Mesendoderm (in vitro differentiated cells): ENCODE measurements at places on chromosomes 5 and 9.

- no peaks in the 10 kb centered on the region for H3K36me3 ChIP-seq
- peak; percentile 21 for DNase-seq
- H3K4me3 ChIP-seq = no peak overlapping the region
- H3K27me3 ChIP-seq = peaks cover 73% of the 10 kb centered on the region
- no peaks in the 10 kb centered on the region for H3K4me1 ChIP-seq
- no peak overlapping the region for H3K27ac ChIP-seq
Observed at GRCh38 chr9:122228191-122228567, 578 bp downstream of the LHX6 start.

GRCh38 chr5:94250985-94251384 is 367.4 kb downstream of the KIAA0825 start:
- no peaks in the 10 kb centered on the region for H3K27me3 ChIP-seq
- H3K4me3 ChIP-seq = no peak overlapping the region
- peak; percentile 44 for DNase-seq

GRCh38 chr9:84827216-84827765 is 157.8 kb downstream of the NTRK2 start:
- H3K4me1 ChIP-seq = peaks cover 5% of the 10 kb centered on the region
- H3K27ac ChIP-seq = no peak overlapping the region
- H3K36me3 ChIP-seq = no peaks in the 10 kb centered on the region
- H3K4me3 ChIP-seq = no peak overlapping the region

- H3K4me3 ChIP-seq = no peak overlapping the region
- DNase-seq = no peak
- no peak overlapping the region for H3K27ac ChIP-seq
- no peaks in the 10 kb centered on the region for H3K27me3 ChIP-seq
Observed at GRCh38 chr5:113278976-113279375, 155.8 kb downstream of the TSSK1B start.

- H3K4me3 ChIP-seq = peak overlapping the region; percentile 97
- no peak overlapping the region for H3K27ac ChIP-seq
- peaks cover 2% of the 10 kb centered on the region for H3K4me1 ChIP-seq
- no peaks in the 10 kb centered on the region for H3K36me3 ChIP-seq
Observed at GRCh38 chr5:157857816-157858526, 974 bp downstream of the CLINT1 start.

DNA sequence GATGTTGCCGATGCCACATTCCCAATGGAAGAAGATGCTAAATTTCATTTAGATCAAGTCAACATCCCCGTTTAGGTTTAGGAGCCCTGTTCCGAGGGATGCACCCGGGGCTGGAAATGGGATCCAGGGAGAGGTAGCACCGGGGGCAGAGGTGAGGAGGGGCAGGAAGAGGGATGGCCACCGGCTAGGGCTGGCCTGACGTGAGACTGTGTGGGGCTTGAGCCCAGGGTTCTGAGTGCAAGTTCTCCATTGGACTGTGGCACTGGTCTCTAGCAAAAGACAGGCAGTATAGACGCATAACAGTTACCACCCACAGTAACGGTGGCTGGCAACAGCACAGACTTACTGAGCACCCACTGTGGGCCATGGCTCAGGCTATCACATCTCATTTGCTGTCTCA is 209.0 kb upstream of the MVB12B start:
- H3K27ac ChIP-seq = no peak overlapping the region
- H3K36me3 ChIP-seq = no peaks in the 10 kb centered on the region
- DNase-seq = no peak
- no peaks in the 10 kb centered on the region for H3K27me3 ChIP-seq

DNA sequence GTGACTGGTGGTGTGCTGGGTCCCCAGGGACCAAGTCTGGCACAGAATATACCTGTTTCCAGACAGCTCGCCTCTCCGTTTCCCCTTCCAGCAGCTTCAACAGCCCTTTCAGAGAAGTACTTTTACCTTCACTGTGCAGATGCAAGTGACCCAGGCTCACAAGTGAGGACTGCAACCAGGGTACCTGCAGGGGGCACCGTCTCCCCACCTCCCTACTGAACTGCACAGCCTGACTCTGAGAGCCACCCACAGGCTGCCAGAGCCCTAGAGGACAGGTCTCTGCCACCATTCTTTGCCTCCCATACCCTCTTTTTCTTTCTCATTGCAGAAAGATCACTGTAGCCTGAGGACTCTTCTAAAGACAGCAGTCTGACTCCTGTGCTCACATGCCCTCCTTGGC is 15.4 kb downstream of the IL9 start:
- H3K4me3 ChIP-seq = no peak overlapping the region
- peaks cover 12% of the 10 kb centered on the region for H3K4me1 ChIP-seq
- peak; percentile 66 for DNase-seq

DNA sequence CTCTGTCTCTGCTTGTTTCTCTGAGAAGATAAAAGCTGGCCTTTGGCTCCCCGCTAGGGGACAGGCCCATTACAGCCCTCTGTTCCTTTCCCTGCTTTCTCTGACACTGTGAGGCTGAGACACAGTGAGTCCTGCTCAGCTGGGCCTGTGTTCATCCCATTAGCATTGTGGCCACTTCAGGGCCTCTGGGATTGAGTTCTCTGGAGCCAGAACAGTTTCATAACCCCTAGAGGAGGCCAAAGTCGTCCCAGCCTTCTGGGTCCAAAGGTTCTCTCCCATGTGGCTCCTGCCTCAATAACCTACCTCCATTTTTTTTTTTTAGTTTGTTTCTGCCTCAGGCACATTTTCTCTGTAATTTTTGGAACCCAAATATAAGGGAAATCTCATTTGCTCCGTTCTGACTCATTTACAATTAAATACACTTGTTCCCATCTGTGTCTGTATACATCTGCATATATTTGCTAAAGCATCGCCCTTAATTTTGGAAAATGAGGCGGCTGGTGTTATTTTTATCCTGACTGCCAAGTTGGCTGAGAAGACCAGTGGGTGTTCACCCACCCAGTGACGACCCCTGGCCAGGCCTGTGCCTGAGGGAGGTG is 27.3 kb upstream of the CTNNA1 start:
- peak; percentile 66 for DNase-seq
- no peak overlapping the region for H3K4me3 ChIP-seq
- peaks cover 9% of the 10 kb centered on the region for H3K4me1 ChIP-seq
- H3K27me3 ChIP-seq = no peaks in the 10 kb centered on the region
- no peaks in the 10 kb centered on the region for H3K36me3 ChIP-seq
- no peak overlapping the region for H3K27ac ChIP-seq

- H3K36me3 ChIP-seq = no peaks in the 10 kb centered on the region
- no peaks in the 10 kb centered on the region for H3K4me1 ChIP-seq
- H3K27ac ChIP-seq = no peak overlapping the region
Observed at GRCh38 chr5:4275232-4275631, 679.6 kb downstream of the IRX1 start.

GRCh38 chr9:93041108-93041802 is 17.2 kb upstream of the SUSD3 start:
- H3K27me3 ChIP-seq = no peaks in the 10 kb centered on the region
- H3K4me3 ChIP-seq = no peak overlapping the region
- DNase-seq = peak; percentile 49
- H3K36me3 ChIP-seq = no peaks in the 10 kb centered on the region
- no peaks in the 10 kb centered on the region for H3K4me1 ChIP-seq

DNA sequence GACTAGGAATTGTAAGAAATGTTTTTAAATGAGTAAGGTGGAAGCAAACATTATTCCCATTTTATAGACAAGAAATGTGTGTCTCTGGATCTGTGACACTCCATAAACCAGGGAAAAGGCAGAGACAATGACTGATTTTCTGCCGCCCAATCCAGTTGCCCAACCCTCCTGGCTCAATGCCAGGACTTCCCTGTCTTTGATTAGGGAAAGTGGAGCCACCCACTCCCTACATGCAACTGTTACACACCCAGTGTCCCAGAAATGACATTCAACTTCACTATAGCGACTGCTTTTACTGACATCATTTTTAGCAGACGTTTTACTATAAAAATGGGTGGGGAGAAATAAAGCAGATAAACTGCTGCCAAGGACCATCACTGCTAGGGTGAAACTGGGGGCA is 79.7 kb downstream of the THBS4 start:
- DNase-seq = no peak
- peaks cover 7% of the 10 kb centered on the region for H3K4me1 ChIP-seq
- no peak overlapping the region for H3K27ac ChIP-seq
- H3K4me3 ChIP-seq = no peak overlapping the region
- H3K27me3 ChIP-seq = no peaks in the 10 kb centered on the region
- H3K36me3 ChIP-seq = no peaks in the 10 kb centered on the region

DNA sequence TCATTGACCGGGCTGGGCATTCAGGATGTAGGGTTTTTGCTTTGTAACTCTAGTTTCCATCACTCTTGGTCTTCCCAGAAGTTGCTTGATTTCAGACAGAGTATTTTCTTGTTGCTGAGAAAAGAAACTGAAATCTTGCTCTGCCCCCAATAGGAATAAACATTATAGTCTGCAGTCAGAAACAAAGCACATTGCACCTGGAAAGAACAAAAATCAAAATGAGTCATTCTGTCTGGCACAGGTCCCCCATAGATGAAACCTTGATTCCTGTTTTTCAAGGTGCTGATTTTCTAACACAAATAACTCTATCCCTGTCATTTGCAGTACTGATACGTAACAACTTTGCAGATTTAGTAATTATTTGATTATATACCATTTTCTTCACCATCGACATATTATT is 232.1 kb downstream of the FBXO4 start:
- H3K4me3 ChIP-seq = no peak overlapping the region
- H3K4me1 ChIP-seq = peaks cover 2% of the 10 kb centered on the region
- DNase-seq = no peak
- H3K36me3 ChIP-seq = no peaks in the 10 kb centered on the region

DNA sequence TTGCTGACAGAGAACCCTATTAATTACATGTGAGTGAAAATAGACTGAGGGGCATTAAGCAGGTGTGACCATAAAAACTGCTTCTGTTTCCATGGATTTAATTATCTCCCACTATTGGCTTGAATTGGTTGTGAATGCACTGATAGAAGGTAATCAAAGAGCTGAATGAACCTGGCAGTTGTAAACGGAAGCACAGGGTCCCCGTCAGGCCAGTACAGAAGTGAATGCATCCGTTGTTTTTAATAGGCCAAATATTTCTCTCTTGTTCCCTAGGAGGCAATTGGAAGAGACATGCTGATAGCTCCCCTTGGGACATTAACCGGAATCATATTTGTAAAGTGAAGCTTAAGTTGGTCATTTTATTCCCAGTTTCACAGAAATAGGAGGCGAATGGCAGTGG is 147.0 kb downstream of the CAVIN4 start:
- no peak for DNase-seq
- no peak overlapping the region for H3K27ac ChIP-seq
- no peaks in the 10 kb centered on the region for H3K36me3 ChIP-seq
- no peaks in the 10 kb centered on the region for H3K4me1 ChIP-seq
- no peaks in the 10 kb centered on the region for H3K27me3 ChIP-seq
- H3K4me3 ChIP-seq = no peak overlapping the region

DNA sequence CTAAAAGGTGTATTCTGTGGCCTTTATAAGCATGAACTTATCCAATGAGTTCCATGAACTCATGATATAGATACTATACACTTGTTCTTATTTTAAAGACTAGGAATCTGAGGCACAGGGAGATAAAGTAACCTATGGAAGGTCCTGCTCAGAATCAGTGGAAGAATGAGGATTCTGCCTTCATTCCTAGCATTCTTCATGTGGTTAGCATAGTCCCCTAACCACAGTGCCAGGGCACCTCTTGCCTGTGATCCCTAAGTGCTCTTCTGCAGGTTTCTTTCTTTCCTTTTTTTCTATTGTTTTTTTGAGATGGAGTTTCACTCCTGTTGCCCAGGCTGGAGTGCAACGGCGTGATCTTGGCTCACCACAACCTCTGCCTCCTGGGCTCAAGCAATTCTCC is 174.1 kb downstream of the C9orf152 start:
- no peak overlapping the region for H3K4me3 ChIP-seq
- peaks cover 2% of the 10 kb centered on the region for H3K4me1 ChIP-seq
- H3K27me3 ChIP-seq = no peaks in the 10 kb centered on the region

DNA sequence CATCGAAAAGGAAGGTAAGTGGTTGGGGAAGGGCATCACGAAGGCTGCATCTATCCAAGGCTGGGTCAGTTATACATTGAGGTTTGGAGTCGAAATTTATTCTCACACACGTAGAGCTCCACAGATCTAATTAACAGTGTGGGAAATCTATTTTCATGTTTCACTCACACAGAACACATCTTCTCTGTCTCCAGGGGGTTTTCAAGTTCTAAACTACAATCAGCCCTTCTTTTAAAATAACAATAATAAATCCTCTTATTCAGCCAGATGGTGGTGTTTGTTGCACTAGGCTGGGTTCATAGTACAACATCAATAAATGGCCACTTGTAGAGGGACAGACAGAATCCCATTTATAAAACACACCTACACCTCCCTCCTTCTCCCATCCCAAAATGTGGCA is 174.5 kb upstream of the KLF9 start:
- no peak for DNase-seq
- H3K27ac ChIP-seq = no peak overlapping the region
- no peaks in the 10 kb centered on the region for H3K27me3 ChIP-seq
- H3K36me3 ChIP-seq = no peaks in the 10 kb centered on the region

DNA sequence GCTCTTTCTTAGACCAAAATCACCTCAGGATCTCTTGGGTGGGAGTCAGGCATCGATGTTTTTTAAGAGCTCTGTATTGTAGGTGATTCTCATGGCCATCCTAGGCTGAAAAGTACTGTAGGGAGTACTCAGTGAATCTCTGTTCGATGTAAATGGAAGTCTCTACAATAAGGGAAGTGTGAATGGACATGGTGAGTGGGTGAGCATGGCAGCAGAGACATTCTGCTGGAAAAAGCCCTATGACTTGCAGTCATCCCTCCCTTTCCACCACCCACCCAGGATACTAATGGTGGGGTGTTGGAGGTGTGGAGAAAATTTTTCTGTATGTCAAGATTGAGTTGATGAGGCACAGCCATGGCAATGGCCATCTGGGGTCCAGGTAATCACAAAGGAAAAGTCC is 30.9 kb downstream of the ZNF366 start:
- H3K36me3 ChIP-seq = no peaks in the 10 kb centered on the region
- no peaks in the 10 kb centered on the region for H3K27me3 ChIP-seq
- H3K4me3 ChIP-seq = no peak overlapping the region
- DNase-seq = no peak

DNA sequence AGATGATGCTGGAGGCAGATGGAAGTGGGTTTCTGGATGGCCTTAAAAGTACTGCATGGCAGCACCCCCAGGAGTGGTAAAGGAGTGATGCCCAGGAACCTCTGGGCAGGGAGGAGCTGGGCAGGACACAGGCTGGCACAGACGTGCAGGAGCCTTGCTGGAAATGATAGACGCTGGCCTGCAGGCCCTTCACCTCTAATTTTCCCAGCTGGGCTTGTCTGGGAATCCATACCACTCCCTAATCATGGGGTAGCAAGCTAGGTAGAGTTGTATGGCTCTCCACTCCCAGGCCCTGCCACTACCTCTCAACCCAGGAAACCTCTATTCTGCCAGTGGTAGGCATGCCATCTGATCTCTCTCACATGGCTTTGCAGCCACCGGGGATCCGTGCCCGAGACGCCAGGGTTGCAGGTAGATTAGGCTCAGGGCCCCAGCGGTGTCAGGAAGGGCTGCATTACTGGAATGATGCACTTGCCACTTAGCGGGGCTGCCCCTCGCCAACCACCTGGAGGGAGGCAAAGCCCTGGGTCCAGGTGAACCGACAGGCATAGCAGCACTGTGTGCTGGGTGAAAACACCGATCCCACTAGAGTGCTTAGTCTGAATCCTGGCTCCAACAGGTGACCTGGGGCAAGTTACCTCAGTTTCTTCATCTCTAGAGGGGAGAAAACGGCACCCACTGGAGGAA is 79.6 kb upstream of the SLC25A51 start:
- H3K27ac ChIP-seq = no peak overlapping the region
- no peaks in the 10 kb centered on the region for H3K36me3 ChIP-seq
- H3K4me1 ChIP-seq = no peaks in the 10 kb centered on the region
- no peaks in the 10 kb centered on the region for H3K27me3 ChIP-seq

GRCh38 chr9:68472119-68472518 is 68.6 kb downstream of the TMEM252 start:
- no peak overlapping the region for H3K4me3 ChIP-seq
- H3K4me1 ChIP-seq = no peaks in the 10 kb centered on the region
- H3K27me3 ChIP-seq = no peaks in the 10 kb centered on the region
- no peaks in the 10 kb centered on the region for H3K36me3 ChIP-seq
